Stimulated activated naive CD8-positive, alpha-beta T cell treated with anti-CD3 and anti-CD28 coated beads, Interleukin-15, Interleukin-2, amounts not matched to agents 100 U/mL and 50 U/mL, for 24 hours (primary cell): ENCODE measurements at places on chromosomes 6 and 20.

GRCh38 chr20:63054681-63055240, 48.0 kb upstream of the BHLHE23 start:
- no peak for DNase-seq

DNA sequence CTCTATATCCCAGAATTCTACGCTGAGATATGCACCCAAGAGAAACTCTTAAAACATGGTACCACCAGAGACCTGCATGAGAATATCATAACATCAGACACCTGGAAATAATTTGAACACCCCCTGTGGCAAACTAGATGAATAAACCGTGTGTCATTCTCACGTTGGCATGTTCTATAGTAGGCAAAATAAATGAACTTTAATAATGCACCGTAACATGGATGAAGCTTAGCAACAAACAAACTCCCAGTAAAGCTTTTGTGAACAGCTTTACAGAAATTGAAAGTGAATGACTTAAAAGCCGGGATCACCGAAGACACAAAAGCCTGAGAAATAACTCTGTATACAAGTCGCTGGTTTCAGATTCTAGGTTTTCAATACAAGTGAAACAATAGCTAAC, 1166.8 kb upstream of the CITED2 start:
- no peak for DNase-seq

GRCh38 chr6:3204921-3205320, 22.5 kb downstream of the TUBB2B start:
- no peak for DNase-seq

DNA sequence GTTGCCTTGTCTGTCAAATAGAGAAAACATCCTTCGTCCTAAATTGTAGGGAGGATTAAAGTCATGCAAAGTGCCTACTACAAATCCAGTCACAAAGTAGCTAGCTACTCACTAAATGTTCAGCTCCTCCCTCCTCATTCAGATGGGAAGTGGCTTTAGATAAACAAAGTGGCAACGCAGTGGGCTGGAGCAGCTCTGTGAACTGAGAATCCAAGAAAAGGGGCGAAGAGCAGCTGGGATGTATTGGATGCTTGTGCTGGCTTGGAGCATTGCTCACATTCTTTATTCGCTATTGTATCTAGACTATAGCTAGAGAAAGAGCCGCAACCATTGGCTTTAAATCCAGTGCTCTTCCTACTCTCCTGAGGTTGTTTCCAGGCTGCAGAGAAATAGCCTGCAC, 10.3 kb downstream of the MOG start:
- no peak for DNase-seq

DNA sequence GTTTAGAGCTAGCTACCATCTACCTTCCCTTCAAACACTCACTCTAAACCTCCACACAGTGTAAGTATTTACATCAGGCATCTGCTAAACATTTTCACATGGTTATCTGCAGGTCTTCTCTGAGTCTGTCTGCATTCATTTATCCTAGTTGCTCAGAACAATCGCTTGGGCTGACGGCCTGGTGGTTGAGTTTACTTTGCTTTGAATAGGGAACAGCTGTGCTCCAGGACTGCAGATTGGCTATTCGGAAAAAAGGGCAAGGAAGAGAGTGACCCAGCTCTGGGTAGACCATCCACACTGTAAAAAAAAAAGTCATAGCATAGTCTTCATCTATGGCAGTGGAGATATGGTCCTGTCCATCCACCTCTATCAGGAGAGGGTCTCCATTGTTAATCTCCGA, 115.3 kb upstream of the ESR1 start:
- DNase-seq: no peak

DNA sequence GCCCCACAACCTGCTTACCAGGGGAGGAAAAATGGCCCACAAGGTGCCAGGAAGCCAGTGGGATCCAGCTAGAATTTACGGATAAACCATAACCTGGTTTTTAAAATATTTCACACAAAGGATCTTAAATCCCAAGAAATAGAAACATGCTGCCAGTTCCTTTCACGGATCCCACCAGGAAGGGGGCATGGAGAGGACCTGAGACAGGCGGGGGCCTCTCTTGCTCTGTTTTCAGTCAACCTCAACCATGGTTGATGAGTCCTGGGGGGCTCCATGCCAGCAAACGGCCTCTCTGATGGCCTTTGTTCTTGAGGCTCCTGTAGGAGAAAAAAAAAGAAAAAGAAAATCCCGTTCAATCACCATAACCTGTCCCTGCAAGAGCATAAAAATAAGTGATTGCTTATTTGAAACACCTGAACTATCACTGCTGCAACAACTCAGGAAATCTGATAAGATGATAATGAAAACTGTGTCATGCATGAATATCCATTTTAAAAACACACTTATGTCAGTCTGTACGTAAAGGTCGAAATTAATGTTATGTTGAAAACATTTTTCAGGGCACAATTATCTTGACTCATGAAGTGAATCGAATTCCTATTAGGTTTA, 125.8 kb upstream of the CST7 start:
- DNase-seq: no peak

DNA sequence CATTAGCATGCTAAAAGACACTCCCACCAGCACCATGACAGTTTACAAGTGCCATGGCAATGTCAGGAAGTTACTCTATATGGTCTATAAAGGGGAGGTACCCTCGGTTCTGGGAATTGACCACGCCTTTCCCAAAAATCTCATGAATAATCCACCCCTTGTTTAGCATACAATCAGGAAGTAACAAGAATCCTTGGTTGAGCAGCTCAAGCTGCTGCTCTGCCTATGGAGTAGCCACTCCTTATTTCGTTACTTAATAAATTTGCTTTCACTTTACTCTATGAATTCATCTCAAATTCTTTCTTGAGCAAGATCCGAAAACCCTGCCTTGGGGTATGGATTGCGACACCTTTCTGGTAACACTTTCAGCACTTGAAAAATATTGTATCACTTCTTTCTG, 243.0 kb downstream of the BMP2 start:
- DNase-seq: no peak

DNA sequence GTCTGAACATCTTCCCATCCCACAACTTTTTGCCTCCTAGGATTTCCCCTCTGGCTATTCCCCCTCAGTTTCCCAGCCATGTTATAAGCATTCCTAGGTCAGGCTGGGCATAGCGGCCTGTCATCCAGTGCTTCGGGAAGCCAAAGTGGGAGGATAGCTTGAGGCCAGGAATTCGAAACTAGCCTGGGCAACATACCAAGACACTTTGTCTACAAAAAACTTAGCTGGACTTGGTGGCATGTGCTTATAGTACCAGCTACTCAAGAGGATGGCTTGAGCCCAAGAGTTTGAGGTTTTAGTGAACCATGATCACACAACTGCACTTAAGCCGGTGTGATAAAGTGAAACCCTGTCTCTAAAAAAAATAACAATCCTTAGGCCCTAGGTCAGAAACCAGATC, 447.4 kb downstream of the KIF16B start:
- no peak for DNase-seq

DNA sequence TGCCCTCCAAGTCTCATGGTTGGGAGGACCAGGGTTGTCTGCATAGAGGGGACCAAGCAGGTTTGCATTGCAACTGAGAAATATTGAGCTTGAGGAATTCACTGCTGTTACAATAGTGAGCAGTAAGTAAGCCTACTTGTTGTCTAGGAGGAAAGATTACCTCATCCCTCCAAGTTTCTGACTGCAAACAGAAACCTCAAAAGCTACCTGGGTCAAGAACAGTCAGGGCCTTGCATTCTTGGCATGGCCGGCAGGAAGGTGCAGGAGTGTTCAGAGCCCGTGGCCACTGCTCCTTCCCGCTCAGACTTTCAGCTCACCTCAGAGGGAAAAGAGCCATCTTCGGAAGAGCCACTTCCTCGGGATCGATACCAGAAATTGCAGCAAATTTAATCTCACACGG, 46.0 kb upstream of the DOK5 start:
- DNase-seq: no peak

DNA sequence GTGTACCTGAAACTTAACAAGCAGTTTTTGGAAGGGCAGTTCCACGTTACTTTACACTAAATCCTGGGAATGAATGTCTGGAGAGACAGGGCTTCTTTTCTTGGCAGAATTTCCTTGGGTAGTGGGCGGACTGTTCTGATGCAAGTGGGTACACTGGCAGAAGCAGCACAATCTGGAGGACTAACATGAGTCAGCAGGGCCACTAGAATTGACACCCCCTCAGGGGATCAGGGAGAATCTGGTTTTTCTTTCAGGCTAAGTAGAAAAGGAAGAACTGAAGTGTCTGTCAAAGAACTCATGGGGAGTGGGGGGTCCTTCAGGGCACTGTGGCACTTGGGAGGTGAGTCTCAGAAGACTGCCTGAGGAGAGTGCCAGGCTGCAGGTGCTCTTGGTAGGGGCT, 34.6 kb downstream of the PANK2 start:
- no peak for DNase-seq

DNA sequence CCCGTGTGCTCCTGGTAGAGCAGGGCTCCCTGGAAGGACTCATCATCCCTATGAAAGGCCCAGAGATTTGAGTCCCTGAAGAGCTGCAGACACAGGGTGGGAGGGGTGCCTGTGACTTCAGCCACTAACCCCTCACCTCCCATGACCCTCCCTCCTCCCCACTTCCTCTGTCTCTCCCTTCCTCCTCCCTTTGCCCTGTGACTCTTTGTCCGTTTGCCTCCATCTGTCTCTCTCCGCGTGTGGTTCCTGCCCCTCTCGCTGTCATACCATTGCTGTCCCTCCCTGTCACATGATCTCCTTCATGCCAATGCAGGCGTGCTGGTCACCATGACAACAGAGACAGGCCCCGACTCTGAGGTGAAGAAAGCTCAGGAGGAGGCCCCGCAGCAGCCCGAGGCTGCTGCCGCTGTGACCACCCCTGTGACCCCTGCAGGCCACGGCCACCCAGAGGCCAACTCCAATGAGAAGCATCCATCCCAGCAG, 19.0 kb downstream of the EPB41L1 start:
- DNase-seq: no peak
